ENCODE measurements at places on chromosomes 3 and 15. TPM values are rescaled to one million over a fixed set of nuclear protein-coding genes. Genes with fewer than 3 reads are reported as not detected.

MUC20 gene
- 0.38 TPM for total RNA-seq

PEAK1 gene
- 7.2 TPM for total RNA-seq

GRIP2 gene
- total RNA-seq = 2.0 TPM

AGBL1 gene
- total RNA-seq = not detected

PPP2R3A gene
- 2.3 TPM for total RNA-seq

CADM2 gene
- 0.11 TPM for total RNA-seq

ADCY5 gene
- total RNA-seq = 0.34 TPM

MINAR1 gene
- 0.30 TPM for total RNA-seq

IQCF5 gene
- total RNA-seq = not detected

GP9 gene
- total RNA-seq = not detected

SPINT1 gene
- 0.91 TPM for total RNA-seq

CD200R1 gene
- not detected for total RNA-seq

BOC gene
- 6.2 TPM for total RNA-seq

MOBP gene
- total RNA-seq = 0.16 TPM

CSPG4 gene
- total RNA-seq = 0.13 TPM

CELF6 gene
- 0.10 TPM for total RNA-seq

CGNL1 gene
- 0.72 TPM for total RNA-seq

ALDH1A3 gene
- 15.1 TPM for total RNA-seq

CCR2 gene
- not detected for total RNA-seq

BUB1B gene
- total RNA-seq = 27.8 TPM

All from A549 treated with Mapracorat at 1 μM for 4 hours (cell line).